ENCODE measurements at places on chromosomes 12 and 14. TPM values are rescaled to one million over a fixed set of nuclear protein-coding genes. Genes with fewer than 3 reads are reported as not detected.

DNA sequence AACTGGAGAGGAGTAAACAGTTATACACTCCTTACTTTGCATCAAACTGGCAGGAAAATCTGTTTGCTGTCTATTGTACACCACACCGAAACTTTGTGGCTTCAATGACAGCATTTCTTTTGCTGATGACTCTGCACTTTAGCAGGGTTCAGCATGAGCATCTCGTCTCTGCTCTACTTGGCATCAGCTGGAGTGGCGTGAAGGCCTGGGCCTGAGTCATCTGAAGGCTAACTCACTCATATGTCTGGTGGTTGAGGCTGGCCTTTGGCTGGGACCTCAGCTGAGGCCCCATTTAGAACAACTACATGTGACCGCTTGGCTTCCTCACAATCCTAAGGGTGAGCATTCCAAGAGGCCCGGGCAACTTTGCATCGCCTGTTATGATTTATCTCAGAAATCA lies 28.7 kb upstream of the REP15 start:
- peaks cover 76% of the 10 kb centered on the region for H3K36me3 ChIP-seq
- no peaks in the 10 kb centered on the region for H3K27me3 ChIP-seq
- no peak overlapping the region for H3K4me3 ChIP-seq

- peaks cover 22% of the 10 kb centered on the region for H3K36me3 ChIP-seq
- H3K27ac ChIP-seq, result peak overlapping the region; percentile 63
- H3K4me1 ChIP-seq, result peaks cover 29% of the 10 kb centered on the region
Measured at GRCh38 chr12:10381928-10382628, 7.8 kb downstream of the KLRK1 start.

PRR4 gene
- 4.4 TPM for total RNA-seq

DBX2 gene
- not detected for total RNA-seq

DNA sequence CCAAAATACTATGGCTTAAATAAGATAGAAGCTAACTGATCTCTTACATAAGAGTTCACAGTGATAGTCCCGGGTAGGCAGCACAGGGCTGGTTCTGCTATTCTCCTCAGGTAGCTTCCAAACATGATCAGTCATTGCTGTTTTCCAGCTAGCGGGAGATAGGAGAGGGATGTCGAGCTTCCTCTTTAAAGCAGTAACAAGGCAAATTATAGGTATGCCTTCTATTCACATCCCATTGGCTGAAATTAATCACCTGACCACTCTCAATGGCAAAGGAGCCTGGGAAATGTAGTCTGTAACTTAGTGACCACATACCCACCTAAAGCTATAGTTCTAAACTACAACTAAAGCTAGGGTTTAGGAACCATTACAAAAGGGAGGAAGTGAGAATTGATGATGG lies 34.5 kb upstream of the VRK1 start:
- no peak overlapping the region for H3K4me3 ChIP-seq
- no peaks in the 10 kb centered on the region for H3K4me1 ChIP-seq
- peaks cover 5% of the 10 kb centered on the region for H3K27me3 ChIP-seq

- peak overlapping the region; percentile 48 for H3K27ac ChIP-seq
- peaks cover 46% of the 10 kb centered on the region for H3K4me1 ChIP-seq
- no peaks in the 10 kb centered on the region for H3K27me3 ChIP-seq
Measured at GRCh38 chr14:63245893-63246292, 41.6 kb downstream of the RHOJ start.

LPCAT3 gene
- 33.2 TPM for total RNA-seq

MTA1 gene
- 132 TPM for total RNA-seq

GRCh38 chr14:98965076-98965475 lies 306.9 kb downstream of the BCL11B start:
- H3K4me3 ChIP-seq, result no peak overlapping the region
- H3K36me3 ChIP-seq, result no peaks in the 10 kb centered on the region
- peaks cover 10% of the 10 kb centered on the region for H3K27me3 ChIP-seq
- H3K4me1 ChIP-seq, result no peaks in the 10 kb centered on the region
- no peak overlapping the region for H3K27ac ChIP-seq
- DNase-seq, result no peak

- H3K4me1 ChIP-seq, result peaks cover 5% of the 10 kb centered on the region
- H3K36me3 ChIP-seq, result peaks cover 48% of the 10 kb centered on the region
- H3K27me3 ChIP-seq, result no peaks in the 10 kb centered on the region
- H3K4me3 ChIP-seq, result no peak overlapping the region
- no peak for DNase-seq
- H3K27ac ChIP-seq, result no peak overlapping the region
Measured at GRCh38 chr12:2653461-2653965, 141.3 kb upstream of the FKBP4 start.

IFNG-AS1 gene
- not detected for total RNA-seq

HOXC9 gene
- total RNA-seq, result not detected

NKX2-1 gene
- not detected for total RNA-seq

MYG1 gene
- 80.5 TPM for total RNA-seq

SDR9C7 gene
- not detected for total RNA-seq

GRCh38 chr12:15404485-15404884 lies 82.2 kb downstream of the PTPRO start:
- H3K4me3 ChIP-seq, result no peak overlapping the region
- H3K4me1 ChIP-seq, result peaks cover 11% of the 10 kb centered on the region
- no peaks in the 10 kb centered on the region for H3K36me3 ChIP-seq
- DNase-seq, result no peak

KRT79 gene
- not detected for total RNA-seq

SELPLG gene
- total RNA-seq, result 0.59 TPM

GRCh38 chr12:108714866-108715265 lies 16.5 kb downstream of the CORO1C start:
- H3K4me3 ChIP-seq, result no peak overlapping the region
- no peak for DNase-seq

- no peak overlapping the region for H3K27ac ChIP-seq
- H3K36me3 ChIP-seq, result no peaks in the 10 kb centered on the region
- H3K27me3 ChIP-seq, result peaks cover 2% of the 10 kb centered on the region
- no peak overlapping the region for H3K4me3 ChIP-seq
- DNase-seq, result no peak
- no peaks in the 10 kb centered on the region for H3K4me1 ChIP-seq
Measured at GRCh38 chr12:103751600-103751999, 89.4 kb downstream of the NT5DC3 start.

DNA sequence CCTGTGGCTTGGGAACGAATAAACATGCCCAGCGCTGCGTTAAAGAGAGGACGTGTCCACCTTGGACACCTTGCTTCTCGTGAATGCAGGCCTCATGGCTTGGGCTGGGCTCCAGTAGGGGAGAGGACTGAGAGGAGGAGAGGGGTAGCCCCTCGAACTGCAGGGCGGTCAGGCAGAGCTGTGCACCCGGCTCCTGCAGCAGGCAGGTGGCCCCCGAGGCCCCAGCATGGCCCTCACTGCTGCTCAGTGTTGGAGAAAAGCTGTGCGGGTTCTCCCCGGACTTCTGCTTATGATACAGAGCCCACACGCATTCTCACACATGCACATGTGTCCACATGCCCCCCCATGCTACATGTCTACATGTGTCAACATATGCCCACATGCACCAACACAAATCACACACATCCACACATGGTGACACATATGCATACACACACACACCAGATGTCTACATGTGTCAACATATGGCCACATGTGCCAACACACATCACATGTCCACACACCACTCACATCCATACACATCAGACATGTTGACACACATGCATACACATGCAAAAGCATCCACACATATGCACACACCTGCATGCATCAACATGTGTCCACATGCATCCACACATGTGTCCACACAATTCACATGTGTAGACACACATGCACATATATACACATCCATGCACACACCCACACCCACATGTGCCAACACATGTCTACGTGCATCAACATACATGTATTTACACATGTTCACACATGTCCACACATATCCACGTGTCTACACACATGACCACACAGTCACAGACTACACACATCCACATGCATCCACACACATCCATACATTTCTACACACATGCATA lies 3.0 kb downstream of the ADGRD1 start:
- peaks cover 16% of the 10 kb centered on the region for H3K4me1 ChIP-seq
- no peak overlapping the region for H3K4me3 ChIP-seq
- H3K27ac ChIP-seq, result no peak overlapping the region
- peaks cover 11% of the 10 kb centered on the region for H3K27me3 ChIP-seq
- no peaks in the 10 kb centered on the region for H3K36me3 ChIP-seq

DNA sequence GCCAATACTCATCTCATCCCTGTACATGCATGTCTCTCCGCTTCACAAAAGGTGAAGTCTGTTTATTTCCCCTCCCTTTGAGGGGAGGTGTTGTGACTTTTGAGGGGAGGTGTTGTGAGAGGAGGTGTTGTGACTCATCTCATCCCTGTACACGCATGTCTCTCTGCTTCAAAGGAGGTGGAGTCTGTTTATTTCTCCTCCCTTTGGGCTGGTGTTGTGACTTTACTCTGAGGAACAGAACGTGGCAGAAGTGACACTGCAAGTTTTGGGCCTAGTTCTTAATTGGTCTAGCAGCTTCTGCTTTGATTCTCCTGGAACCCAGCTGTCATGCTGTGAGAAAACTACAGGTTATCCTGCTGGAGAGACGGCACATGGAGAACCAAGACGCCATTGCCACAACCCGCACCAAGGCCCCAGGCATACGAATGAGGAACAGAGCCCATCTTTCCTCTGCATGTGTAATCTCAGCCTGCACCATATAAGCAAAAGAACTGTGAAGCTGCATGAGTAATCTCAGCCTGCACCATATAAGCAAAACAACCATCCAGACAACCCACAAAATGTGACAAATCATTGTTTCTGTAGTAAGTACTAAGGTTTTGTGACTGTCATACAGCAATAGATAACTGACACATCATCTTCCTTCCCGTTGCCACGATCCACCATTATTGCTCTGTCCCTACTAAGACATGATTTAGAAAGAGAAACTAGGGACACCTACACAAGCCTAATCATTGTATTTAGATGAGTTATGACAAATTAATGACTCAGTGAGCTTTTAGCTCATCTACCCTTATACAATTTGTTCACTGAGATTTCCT lies 30.0 kb downstream of the GALNT4 start:
- no peak overlapping the region for H3K27ac ChIP-seq
- no peaks in the 10 kb centered on the region for H3K4me1 ChIP-seq
- no peak for DNase-seq

DNA sequence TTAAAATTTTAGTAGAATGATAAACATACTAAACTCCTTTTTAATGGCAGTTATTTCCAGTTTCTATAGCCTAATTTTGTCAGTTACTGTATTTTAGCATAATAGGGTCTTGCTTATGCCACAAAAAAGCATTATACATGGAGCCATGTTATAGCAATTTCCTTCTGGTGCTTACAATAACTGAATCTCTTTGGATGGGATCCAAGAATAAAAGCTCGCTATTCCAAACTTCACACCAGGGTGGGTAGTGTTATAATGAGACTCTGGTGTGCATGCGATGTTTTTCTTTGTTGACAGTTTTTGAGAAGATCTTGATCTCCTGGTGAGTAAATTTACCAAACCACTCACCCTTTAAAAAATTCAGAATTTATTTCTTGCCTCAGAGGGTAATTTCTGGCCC lies 90.4 kb upstream of the CCDC91 start:
- no peaks in the 10 kb centered on the region for H3K27me3 ChIP-seq
- H3K27ac ChIP-seq, result no peak overlapping the region
- H3K4me3 ChIP-seq, result no peak overlapping the region
- peaks cover 4% of the 10 kb centered on the region for H3K4me1 ChIP-seq
- DNase-seq, result no peak

- no peak overlapping the region for H3K27ac ChIP-seq
- DNase-seq, result no peak
- no peaks in the 10 kb centered on the region for H3K27me3 ChIP-seq
- no peaks in the 10 kb centered on the region for H3K4me1 ChIP-seq
- H3K4me3 ChIP-seq, result no peak overlapping the region
Measured at GRCh38 chr12:112892856-112893255, 13.9 kb upstream of the OAS1 start.

ABCD2 gene
- not detected for total RNA-seq

- no peak overlapping the region for H3K4me3 ChIP-seq
- no peaks in the 10 kb centered on the region for H3K36me3 ChIP-seq
- no peaks in the 10 kb centered on the region for H3K27me3 ChIP-seq
- DNase-seq, result no peak
- no peaks in the 10 kb centered on the region for H3K4me1 ChIP-seq
- no peak overlapping the region for H3K27ac ChIP-seq
Measured at GRCh38 chr12:83323866-83324265, 637.2 kb downstream of the TMTC2 start.

DNA sequence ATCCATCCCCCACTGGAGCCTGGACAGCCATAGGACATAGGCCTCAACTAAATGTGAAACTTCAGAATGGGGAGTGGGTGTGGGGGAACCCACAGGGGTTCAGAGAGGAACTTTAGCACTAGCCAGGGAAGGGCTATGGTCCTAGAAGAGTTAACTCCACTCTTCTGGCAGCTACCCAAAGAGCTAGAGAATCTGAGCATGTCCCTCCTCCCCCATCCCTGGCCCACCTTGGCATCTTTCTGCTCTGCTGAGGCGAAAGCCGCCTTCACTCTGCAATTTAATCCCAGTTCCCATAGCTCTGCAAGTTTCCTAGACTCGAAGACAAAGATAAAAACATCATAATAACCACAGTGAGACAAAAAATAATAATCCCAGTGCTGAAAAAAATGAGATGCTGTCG lies 214.7 kb upstream of the RTL1 start:
- H3K27ac ChIP-seq, result no peak overlapping the region
- H3K4me3 ChIP-seq, result no peak overlapping the region
- H3K36me3 ChIP-seq, result no peaks in the 10 kb centered on the region
- DNase-seq, result peak; percentile 44
- peaks cover 21% of the 10 kb centered on the region for H3K4me1 ChIP-seq
- H3K27me3 ChIP-seq, result peaks cover 4% of the 10 kb centered on the region

CDKN3 gene
- total RNA-seq, result 10.6 TPM

CMA1 gene
- total RNA-seq, result not detected

KERA gene
- not detected for total RNA-seq

RNF212B gene
- total RNA-seq, result not detected

Data from osteocyte (in vitro differentiated cells).